ENCODE measurements at places on chromosomes 2 and 18.

GRCh38 chr2:64630752-64631151 lies 23.0 kb downstream of the SERTAD2 start:
- peaks cover 16% of the 10 kb centered on the region for H3K4me1 ChIP-seq
- H3K36me3 ChIP-seq: peaks cover 47% of the 10 kb centered on the region
- no peak overlapping the region for H3K4me3 ChIP-seq
- no peak for DNase-seq
- H3K27ac ChIP-seq: no peak overlapping the region

DNA sequence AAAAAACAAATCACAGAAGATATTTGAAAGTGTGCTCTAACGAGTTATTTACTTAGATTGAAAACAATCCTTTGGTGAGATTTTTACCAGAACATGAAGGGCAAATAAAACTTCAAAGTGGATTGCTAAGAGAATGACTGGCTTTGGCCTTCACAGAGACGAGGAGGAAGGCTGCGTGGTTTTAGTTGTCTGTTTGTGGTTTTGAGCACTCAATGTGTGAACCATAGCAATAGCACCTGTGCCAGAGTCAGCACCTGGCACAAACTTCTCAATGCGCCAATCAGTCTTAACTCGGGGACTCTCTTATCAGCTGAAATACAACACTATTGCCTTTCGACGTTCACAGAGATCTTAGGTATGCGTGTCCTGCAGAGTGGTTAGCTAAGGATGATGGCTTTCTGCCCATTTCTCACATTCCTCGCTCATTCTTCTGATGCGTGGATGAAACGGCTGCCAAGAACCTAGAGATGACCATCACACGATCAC lies 70.0 kb downstream of the MBP start:
- peaks cover 6% of the 10 kb centered on the region for H3K36me3 ChIP-seq
- peak; percentile 86 for DNase-seq
- peaks cover 66% of the 10 kb centered on the region for H3K4me1 ChIP-seq
- peak overlapping the region; percentile 84 for H3K27ac ChIP-seq
- H3K27me3 ChIP-seq: no peaks in the 10 kb centered on the region

DNA sequence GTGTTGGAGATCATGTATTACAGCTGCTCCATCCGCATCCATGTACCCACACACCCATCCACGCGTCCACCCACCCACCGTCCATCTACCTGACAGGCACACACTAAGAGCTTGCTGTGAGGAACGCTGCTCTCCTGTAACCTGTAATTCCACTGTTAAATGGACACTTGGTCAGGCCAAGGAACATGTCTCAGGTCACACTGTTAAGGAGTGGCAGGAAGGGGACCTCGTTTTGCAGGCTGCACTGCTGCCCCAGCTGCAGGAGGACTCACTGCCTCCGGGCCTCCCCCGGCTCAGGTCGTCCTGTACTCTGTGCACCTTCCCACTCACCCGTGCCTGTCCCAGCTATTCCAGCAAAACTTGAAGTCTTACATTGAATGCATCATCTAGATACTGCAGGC lies 170.5 kb downstream of the EIPR1 start:
- DNase-seq: no peak
- no peaks in the 10 kb centered on the region for H3K27me3 ChIP-seq
- peaks cover 25% of the 10 kb centered on the region for H3K36me3 ChIP-seq
- H3K4me3 ChIP-seq: no peak overlapping the region
- H3K4me1 ChIP-seq: no peaks in the 10 kb centered on the region

DNA sequence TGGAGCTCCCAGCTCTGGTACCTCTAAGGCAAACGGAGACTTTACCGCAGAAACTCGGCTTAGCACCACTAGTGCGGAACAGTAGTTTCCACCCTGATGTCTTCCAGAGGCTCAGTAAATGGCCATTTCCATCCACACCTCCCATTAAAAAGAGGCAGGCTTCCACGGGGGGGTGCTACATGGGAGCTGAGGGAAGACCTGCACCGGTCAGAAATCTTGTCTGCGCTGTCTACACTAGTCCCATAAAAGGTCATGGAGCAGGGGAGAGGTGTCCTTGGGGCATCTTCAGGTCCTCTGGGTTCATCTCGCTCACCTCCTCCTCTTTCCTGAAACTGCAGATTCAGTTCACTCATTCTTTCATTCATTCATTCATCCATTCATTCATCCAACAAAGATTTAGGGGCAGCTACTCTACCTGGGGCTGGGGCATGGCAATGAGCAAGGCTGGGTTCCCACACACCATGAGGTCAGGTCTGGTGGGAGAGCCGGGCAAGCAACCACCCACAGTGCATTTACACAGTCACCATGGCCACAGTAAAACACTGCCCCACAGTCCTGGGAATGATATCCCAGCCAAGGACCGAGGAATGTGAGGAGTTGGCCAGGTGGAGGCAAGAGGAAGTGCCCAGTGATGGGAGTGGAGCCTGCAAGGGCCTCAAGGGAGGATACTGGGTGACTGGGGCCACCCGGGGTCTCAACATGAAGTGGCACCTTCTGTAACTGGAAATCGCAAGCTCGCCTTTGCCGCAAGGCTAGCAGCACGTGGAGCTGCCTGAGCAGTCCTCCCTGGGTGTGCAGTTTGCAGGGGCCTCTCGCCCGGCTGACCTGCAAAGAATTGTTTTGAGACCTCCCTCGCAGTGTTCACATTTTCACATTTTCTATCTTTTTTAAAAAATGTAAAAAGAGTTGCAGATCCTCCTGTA lies 180.2 kb upstream of the RAB6C start:
- H3K4me1 ChIP-seq: no peaks in the 10 kb centered on the region
- DNase-seq: no peak
- no peak overlapping the region for H3K4me3 ChIP-seq
- H3K27me3 ChIP-seq: no peaks in the 10 kb centered on the region

GRCh38 chr2:120797421-120798221 lies 62.0 kb downstream of the GLI2 start:
- peaks cover 11% of the 10 kb centered on the region for H3K4me1 ChIP-seq
- no peaks in the 10 kb centered on the region for H3K27me3 ChIP-seq
- H3K36me3 ChIP-seq: no peaks in the 10 kb centered on the region
- no peak overlapping the region for H3K4me3 ChIP-seq

GRCh38 chr2:86372641-86373502 lies 35.4 kb upstream of the REEP1 start:
- no peaks in the 10 kb centered on the region for H3K36me3 ChIP-seq
- no peaks in the 10 kb centered on the region for H3K27me3 ChIP-seq
- no peak overlapping the region for H3K27ac ChIP-seq
- peak; percentile 17 for DNase-seq
- peaks cover 12% of the 10 kb centered on the region for H3K4me1 ChIP-seq

DNA sequence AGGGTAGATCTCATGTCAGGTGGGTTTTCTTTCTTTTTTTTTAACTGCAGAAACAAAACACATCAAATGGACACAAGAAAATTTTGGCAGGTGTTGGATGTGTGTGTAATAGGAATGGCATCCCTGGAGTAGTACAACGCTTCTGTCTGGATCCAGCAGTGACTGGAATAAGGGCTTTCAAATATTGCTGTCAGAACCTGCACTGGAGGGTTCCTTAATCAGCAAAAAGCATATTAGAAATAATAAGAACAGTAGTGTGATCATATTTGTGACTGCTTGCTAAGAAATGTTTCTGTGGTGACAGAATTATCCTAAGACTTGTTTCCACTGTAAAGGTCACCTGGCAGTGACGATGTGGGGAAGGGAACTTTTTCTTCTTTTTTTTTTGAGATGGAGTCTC lies 30.8 kb downstream of the CREG2 start:
- H3K4me1 ChIP-seq: no peaks in the 10 kb centered on the region
- no peak for DNase-seq
- no peak overlapping the region for H3K27ac ChIP-seq
- H3K27me3 ChIP-seq: no peaks in the 10 kb centered on the region
- no peak overlapping the region for H3K4me3 ChIP-seq
- no peaks in the 10 kb centered on the region for H3K36me3 ChIP-seq

DNA sequence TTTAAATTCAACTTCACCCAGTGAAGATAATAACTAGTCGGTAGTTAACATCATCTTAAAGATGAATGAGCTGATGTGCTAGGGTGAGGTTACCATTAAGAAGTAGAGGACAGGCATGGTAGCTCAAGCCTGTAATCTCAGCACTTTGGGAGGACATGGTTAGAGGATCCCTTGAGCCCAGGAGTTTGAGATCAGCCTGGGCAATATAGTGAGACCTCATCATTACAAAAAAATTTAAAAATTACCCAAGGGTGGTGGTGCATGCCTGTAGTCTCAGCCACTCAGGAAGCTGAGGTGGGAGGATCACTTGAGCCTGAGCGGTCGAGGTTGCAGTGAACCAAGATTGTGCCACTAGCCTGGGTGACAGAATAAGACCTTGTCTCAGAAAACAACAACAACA lies 4.7 kb downstream of the GALNT5 start:
- H3K36me3 ChIP-seq: no peaks in the 10 kb centered on the region
- H3K27ac ChIP-seq: no peak overlapping the region
- H3K4me3 ChIP-seq: no peak overlapping the region
- peaks cover 38% of the 10 kb centered on the region for H3K4me1 ChIP-seq
- no peak for DNase-seq

GRCh38 chr2:237090906-237091305 lies 5.2 kb downstream of the COPS8 start:
- H3K27ac ChIP-seq: no peak overlapping the region
- no peak for DNase-seq
- H3K4me3 ChIP-seq: no peak overlapping the region

DNA sequence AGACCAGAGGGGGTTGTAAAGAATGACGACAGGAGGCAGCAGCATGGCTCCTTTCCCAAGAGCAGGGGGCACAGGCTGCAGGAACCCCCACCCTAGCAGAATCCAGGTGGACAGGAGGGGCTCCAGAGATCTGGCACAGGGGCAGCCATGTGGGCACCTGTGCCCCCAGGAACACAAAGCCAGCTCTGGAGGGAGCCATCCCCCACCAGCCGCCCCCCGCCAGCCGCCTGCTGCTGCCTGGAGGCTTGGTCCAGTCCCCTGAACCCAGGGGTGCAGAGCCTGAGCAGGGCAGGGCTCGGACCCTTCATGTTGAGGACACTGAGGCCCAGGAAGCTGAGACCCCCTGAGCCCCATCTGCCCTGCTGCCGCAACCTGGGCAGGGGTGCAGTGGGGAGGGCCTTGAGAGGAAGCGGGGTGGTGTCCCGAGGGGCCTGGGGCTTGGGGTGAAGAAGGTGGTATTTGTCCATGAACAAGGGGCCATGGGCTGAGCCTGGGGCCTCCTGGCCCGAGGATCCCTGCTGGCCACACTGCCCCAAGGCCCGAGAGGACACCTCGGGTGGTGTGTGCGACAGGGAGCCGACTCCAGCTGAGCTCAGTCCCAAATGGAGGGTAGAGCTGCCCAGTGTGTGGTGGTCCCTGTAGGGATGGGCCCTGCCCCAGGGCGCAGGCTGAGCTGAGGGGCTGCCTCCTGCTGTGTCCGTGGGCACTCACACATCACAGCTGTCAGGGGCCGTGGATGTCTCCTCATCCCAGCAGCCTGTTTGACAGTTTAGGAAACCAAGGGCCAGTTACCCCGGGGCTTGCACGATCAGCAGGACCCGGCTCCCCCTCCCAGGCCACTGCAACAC lies 39.8 kb upstream of the SNED1 start:
- no peak overlapping the region for H3K4me3 ChIP-seq
- H3K4me1 ChIP-seq: peaks cover 3% of the 10 kb centered on the region
- H3K27me3 ChIP-seq: no peaks in the 10 kb centered on the region
- H3K27ac ChIP-seq: no peak overlapping the region

GRCh38 chr2:216683846-216684245 lies 11.5 kb downstream of the IGFBP5 start:
- no peaks in the 10 kb centered on the region for H3K36me3 ChIP-seq
- H3K27me3 ChIP-seq: peaks cover 41% of the 10 kb centered on the region
- DNase-seq: no peak
- H3K27ac ChIP-seq: no peak overlapping the region

DNA sequence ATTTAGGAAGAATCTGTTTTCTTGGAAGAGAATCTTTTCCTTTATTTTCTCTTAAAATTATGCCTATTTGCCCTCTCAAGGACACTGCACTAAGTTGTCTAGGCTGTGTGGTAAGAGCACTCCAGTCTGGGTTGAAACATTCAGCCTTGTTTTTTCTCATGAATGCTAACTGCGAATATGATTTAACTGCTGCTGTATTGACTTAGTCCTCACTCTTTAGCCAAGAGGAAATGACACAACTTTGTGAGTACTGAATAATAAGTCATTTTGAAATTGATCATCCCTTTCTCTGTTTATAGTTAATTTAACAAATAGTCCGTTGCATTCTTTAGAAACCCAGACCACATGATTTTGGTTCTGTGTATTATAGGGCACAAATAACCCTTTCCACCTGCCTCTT lies 4.5 kb upstream of the RND3 start:
- no peak for DNase-seq
- no peaks in the 10 kb centered on the region for H3K36me3 ChIP-seq
- no peak overlapping the region for H3K27ac ChIP-seq
- H3K27me3 ChIP-seq: peaks cover 25% of the 10 kb centered on the region
- H3K4me3 ChIP-seq: no peak overlapping the region

DNA sequence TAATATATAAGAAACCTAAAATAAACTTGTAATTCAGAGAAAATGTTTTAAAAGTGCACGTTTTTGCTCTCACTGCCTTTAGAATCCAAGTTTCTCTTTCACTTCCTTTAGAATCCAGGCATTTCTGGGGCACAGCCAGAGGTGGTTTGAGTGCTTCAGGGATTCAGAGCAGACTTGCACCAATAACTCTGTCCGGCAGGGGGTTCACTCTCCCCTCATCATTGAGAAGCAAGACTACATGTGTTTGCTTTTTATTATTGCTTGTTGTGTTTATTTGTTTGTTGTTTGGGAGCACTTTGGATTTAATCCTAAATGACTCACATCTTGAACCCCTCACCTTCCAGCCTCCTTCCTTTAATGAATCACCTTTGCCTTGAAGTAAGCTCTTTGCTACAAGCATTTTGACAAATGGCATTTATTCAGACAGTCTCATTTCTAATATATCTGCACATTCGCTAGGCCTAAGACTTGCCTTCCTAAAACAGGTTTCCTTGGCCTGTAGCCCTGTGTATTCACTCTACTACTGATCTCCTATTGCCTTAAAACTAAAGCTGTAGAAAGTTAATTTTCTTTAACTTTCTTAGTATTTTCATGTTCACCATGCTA lies 233.5 kb upstream of the ATP5MC3 start:
- peak; percentile 58 for DNase-seq
- H3K36me3 ChIP-seq: no peaks in the 10 kb centered on the region
- no peak overlapping the region for H3K27ac ChIP-seq
- H3K4me3 ChIP-seq: no peak overlapping the region
- H3K27me3 ChIP-seq: no peaks in the 10 kb centered on the region

DNA sequence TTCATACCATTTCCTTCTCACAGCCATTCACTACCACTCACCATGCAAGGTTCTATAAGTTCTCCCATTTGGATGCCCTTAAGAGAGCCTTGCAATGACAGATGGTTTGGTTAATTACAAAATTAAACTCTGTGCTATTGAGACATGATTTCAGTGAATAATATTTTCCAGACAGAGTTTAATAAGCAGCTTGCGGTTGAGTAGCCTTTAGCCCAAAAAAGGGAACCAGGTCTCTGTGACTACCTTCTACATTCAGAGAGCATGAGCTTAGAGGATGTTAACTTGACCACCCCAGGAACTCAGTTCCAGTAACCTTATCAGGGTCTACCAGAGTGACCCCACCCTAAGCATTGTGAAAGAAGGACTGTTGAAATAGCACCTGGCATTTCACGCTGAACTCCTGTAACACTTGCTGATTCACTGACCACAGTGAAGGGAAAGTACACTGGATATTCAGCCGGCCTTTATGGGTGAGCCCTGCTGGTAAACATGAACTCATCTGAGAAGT lies 1173.1 kb upstream of the ZEB2 start:
- H3K36me3 ChIP-seq: no peaks in the 10 kb centered on the region
- peaks cover 15% of the 10 kb centered on the region for H3K4me1 ChIP-seq
- DNase-seq: peak; percentile 96

Data from common myeloid progenitor, CD34-positive (primary cell).